ENCODE measurements at places on chromosomes 6 and 20.
A peak's percentile ranks its signal among the peaks of the same experiment; 100 is the strongest.

DNA sequence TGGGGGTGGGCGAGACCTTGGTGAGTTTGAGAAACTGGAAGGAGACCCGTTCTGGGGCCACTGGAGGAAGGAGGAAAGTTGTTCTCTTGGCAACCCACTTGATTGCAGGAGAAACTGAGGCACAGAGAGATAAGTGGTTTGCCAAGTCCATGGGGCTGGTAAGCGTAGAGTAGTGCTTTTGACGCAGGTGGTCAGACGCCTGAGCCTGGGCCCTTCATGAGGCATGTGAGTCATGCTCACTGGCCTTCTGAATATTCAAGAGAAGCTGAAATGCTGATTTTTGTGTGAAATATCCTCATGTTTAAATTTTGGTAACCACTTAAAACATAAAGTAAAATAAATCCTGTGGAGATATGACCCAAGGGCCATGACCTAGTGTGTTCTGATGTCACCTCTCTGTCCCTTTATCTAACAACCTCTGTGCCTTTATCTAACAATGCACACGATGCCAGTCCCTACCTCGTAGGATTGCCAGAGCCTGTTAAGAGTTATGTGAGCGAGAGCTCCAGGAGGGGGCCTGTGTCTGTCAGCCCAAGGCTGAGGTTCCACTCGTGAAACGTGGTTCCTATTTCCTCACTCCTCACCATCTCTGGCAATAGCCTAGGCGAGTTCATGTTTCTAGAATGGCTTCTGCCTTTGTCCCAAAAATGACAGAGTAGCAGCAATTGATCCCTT is 32.8 kb upstream of the PMEPA1 start:
- no peak for DNase-seq

DNA sequence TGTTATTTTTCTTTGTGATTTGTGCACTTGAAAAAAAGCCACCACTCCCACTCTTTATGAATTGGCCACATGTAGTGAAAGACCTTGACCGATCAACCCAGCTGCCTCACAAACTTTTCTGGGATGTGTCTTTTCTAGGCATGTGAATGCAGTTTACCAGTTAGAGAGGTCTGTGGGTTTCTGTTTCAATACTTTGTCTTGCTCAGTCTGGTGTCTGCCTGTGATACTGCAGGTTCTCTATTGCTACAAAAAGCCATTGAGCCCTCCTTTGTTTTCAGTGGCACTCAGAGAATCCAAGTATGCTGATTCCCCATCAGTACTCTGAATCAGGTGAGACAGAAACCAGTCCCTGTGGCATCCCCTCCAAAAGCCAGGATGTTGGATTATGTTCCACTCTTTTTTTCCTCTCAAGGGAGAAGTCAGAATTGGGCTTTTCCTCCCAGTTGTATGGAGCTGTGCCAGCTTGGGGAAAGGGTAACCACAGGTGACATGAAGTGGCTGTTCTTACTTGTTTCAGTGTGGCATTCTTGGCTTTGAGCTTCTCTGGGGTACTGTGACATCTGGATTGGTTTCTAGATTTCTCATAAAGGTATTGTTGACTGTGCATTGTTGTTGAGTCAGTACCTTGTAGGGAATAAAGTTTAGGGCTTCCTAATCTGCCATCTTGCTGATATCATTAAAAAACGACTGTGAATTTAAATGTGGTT is 26.3 kb upstream of the ZFP64 start:
- no peak for DNase-seq

DNA sequence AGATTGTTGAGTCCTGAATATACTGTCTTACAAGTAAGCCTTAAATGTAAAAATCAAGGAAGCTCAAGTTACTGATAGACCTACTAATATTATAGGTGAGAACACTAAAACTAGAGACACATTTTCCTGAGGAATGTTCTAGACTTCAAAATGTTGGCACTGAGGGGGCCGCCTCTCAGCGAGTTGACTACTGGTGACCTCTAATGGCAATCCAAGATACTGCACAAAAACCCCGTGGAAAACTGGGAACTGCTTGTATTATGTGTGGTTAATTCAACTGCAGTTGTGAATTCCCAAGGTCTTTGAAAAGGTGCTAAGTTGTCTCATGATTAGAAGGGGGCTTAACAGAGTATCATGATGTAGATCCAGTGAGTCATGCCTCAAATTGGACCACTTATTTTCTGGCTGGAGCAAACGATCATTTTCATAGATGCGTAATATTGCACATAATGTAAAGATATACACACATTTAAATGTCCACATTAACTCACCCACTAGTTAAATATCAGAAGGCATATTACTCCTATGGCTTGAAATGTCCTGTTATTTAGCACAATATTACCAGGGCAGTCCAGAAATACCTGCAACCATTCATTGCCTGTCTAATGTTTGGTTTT is 336.2 kb downstream of the FOXA2 start:
- peak; percentile 55 for DNase-seq

DNA sequence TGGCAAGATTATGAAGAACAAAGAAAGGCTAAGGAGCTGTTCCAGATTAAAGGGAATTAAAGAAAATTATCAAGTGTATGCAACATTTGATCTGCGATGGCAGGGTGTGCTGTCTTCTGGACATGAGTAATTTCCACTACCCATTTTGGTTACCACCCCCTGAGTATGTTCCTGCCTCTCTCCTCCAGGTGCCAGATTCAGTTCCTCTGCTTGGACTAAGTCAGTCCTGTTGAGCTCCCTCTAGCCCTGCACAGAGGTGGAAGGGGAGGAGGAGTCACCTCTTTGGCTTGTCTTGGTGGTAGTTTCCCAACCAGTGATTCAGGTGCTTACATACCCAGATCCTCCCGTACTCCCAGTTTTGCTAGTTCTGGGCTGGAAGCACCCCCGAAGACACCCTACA is 22.2 kb upstream of the SNRPB2 start:
- DNase-seq: no peak

GRCh38 chr6:87544474-87544735 is 45.4 kb downstream of the RARS2 start:
- DNase-seq: no peak

GRCh38 chr6:133774356-133774755 is 114.6 kb upstream of the TCF21 start:
- no peak for DNase-seq
